ENCODE measurements at places on chromosomes 5 and 9.

DNA sequence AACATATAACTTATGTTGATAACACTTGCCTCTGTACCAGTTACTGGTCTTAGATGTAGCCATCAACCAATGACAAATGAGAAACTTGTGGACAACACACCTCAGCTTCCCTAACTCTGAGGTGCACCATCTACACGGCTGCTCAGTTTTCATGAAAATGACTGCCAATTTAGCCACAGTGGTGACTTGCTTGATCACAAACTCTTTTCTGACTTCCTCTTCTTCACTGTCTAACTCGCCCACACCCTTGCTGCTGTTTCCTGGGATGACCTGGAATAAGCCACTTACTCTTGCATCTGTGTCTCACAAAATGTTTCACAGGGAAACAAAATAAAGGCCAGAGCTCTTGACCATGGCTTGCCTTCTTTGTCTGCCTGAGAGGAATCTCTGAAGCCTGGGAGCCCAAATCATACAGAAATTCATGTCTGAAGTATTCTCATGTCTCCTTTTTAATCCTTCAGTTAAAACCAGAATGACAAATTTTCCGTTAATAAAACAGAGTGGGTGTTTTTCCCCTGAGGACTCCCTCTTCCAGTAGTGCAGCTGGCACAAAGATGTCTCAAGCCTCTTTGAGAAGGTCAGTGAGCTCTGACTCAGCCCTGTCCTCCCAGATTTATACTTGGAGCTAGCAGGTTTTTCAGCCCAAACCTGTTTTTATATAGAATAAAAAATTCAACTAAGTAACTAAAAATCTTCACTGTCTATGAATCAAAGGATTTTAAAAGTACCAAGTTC is 126.5 kb upstream of the PAM start:
- no peak for ATAC-seq

DNA sequence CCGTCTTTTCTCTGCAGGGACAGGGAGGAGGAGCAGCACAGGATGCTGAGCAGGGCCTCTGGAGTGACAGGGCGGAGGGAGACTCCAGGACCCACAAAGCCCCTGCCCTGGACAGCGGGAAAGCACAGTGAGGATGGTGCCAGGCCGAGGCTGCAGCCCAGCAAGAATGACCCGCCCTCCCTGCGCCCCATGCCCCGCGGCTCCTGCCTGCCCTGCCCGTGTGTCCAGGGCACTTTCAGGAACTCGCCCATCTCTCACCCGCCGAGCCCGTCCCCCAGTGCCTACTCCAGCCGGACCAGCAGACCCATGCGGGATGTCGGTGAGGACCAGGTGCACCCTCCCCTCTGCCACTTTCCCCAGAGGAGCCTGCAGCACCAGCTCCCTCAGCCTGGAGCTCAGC is 9.1 kb upstream of the EXOC3 start:
- ATAC-seq = no peak

- no peak for ATAC-seq
These were observed 16.8 kb downstream of the PHF2 start for GRCh38 chr9:93593144-93593658.

DNA sequence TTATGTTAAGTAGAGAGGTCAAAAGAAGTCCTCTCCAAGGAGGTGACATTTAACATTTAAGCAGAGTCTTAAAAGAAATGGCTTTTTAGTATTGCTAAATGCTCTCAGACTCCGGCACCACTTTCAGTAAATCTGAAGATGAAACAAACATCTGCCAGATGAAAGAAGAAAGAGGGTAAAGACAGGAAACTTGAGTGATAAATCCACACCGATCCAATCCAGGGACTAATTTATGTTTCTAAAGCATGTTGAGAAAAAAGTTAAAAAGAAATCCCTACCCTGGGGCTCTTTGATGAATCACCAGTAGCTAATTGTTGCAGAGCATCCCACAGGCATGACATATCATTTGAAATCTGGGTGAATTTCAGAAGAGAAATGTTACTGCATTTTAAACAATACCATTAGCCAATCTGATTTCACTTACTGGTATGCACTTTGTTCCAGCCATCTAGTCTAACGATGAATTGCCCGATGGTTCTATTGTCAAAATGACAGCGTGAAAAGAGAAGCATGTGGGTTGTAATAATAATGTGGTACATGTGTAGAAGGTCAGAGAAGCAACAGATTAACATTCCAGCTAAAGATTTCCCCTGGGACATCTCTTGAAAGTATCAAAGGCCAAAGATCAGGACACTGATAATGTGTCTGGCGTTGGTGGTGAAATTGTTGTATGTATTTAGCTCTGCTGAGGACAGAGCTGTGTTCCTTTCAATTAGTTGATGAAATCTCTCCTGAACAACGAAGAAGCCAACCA is 485.7 kb downstream of the CSNK1G3 start:
- no peak for ATAC-seq

GRCh38 chr9:128688501-128689292 is at the start of gene SET:
Gene SET, plus strand, starts transcription at chr9:128689222. Its CDS starts 361 bp downstream, at chr9:128689583.
- peak; percentile 73 for ATAC-seq

DNA sequence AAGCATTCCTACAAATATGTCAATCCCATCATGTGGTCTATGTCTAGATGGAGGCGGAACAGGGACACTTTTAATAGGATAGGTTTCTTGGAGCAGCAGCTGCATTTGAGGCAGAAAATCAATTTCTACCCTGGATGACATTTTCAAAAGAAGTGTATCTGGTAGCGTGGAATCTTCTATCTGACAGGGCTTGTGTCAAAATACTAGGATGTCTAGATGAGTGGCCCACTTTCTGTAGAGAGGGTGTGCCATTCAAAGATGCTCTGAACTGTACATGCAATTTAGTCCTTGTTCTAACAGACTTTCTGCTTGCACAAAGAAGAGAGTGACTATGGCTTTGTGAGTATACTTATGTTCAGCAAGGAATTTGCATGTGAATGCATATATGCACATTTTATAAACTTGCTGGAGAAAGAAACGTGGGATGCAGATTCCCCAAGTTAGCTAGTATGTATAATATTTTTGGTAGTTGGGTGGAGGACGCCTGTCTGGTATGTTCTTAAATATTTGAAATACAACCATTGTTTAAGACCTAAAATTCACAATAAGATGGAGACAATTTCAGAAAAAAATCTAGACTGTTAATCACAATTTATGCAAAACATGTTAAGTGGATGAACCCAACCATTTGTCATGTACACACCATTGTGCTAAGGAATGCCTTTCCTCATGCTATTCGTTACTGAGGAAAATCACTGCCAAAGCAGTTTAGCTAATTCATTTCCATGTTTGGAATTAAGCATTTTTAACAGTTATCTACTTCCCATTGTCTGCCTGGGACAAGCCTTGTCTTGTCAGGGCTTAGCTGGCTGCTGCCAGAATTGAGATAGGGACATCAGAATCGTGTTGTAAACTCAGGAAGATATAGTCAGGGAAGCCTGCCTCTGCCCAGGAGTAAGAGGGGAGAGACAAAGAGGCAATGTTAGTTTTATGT is 129.1 kb upstream of the MEF2C start:
- ATAC-seq = no peak

DNA sequence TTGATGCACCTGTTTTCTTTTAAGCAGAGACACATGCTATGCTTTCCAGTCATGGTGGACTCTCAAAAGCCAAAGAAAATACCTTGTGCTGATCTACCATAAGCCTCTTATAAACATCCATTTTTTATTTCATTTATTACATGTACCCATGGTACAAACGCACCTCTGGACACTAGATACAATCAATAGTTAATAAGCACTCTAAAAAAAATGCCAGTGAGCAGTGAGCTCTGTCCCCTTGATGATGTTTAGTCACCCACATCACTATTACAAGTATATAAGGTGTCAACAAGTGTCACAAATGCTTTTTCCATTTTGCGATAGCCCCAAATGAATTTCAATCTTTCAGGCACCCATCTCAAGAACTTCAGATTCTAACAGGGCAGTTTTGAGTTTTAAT is 5.9 kb downstream of the KLF4 start:
- ATAC-seq = no peak

GRCh38 chr9:75170898-75171360 is 82.6 kb downstream of the OSTF1 start:
- ATAC-seq = peak; percentile 64

- ATAC-seq = no peak
These were observed 74.1 kb upstream of the SAP30L start for GRCh38 chr5:154371687-154372086.

- ATAC-seq = no peak
These were observed 7.0 kb upstream of the IRF1 start for GRCh38 chr5:132497488-132497997.

- no peak for ATAC-seq
These were observed 56.4 kb downstream of the SCAMP1 start for GRCh38 chr5:78416677-78417425.

DNA sequence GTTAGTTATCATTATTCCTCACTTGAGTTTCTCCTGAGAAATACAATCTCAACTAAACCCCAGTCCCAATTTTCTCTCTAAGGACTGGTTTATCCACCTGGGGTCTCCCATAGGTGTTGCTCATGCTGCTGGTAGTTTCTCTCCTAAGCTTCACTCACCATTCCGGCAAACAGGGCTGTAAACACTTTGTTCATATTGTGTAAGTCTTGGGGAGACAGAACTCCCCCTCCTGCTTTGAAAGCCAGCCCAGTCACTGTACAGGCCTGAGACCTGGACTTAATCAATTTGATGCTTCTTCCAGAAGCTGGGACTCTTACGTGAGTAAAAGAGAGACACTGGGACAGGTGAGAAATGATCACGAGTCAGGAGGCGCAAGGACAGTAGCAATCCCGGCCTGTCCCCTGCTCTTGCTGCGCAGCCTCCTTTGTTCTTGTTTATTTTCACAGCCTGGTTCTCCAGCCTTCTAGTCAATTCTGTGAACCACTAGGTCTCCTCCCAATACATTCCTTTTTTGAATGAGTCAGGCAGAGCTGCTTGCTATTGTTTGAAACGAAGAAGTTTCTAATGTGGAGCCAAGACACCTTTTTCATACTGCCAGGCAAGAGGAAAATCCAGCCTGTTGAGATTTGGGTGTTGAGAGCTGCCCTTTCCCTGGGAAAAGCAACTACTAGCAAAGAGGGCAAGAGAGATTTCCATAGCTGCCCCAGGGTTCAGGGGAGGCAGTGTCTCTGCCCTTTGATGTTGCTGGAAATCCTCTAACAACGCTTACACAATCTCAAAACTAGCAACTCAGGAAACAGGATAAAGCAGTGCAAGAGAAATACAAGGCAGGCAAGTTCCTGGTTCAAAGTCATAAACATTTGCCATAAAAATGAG is 9.2 kb upstream of the SHROOM1 start:
- ATAC-seq = no peak

DNA sequence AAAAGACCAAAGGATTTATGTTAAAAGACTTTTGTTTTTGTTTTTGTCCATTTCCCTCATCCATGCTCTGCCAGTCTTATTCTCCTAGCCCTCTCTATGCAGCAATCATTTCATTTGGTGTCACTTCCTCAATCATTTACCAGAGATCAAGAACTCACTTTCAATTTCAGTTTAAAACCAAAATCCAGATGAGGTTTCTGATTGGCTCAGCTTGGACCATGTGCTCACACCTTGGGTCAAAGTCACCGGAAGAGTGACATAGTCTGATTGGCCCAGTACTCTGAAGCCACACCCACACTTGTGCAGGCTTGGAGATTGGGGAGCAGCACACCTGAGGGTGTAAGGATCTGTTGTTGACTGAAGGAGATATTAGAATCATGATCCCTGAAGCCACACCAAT is 79.6 kb downstream of the TLR4 start:
- ATAC-seq = peak; percentile 75

DNA sequence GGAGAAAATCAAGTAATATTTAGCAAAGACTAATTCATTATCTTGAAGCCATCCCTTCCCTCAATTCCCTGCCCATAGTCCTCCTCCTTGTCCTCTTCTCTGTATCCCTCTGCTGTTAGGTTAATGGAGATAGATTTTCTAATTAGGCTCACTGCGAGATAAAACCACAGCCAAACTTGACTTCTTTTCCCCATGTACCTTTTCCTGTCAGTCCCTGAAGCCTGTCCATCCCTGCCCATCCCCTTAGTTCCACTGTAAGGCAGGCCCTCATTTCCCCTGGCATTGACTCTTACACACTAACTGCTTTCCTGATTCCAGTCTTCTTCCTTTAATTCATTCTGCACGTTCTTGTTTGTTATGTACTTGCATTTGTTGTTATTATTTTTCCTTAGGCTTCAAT is 1.2 kb downstream of the TLR4 start:
- no peak for ATAC-seq

DNA sequence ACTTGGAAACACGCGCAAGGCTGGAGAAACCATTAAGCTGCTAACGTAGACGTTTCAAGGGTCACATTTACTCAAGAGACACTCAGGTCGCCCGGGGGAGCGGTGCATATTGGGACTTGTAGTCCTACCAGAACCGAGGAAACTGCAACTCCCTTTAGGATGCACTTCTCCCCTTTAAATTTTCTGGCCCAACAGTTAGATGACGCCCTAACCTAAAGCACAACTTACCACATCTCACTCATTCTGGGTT is 384 bp upstream of the DMXL1 start:
- peak; percentile 61 for ATAC-seq

- no peak for ATAC-seq
These were observed 25.6 kb downstream of the COL27A1 start for GRCh38 chr9:114180696-114181606.

- peak; percentile 38 for ATAC-seq
These were observed 71.5 kb downstream of the ABCA1 start for GRCh38 chr9:104856413-104856941.

GRCh38 chr5:171648279-171649074 is 137.1 kb upstream of the SMIM23 start:
- no peak for ATAC-seq

DNA sequence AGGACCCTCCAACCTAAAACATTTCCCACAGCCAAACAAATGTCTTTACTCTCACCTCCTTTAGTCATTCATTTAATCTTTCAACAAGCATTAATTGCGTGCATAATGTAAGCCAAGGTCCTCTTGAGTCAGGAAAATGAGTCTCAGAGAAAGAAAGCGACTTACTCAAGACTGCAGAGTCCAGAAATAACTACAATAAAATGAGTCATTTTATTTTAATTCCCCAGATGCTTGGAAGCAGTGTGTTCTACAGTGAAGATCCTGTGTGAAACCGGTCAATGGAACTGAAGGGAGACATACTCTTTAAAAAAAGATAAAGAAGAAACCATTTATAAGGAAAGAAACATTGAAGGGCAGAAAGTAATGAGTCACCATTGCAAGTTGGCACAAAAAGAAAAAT is 513.7 kb downstream of the CDK5RAP2 start:
- ATAC-seq = no peak

DNA sequence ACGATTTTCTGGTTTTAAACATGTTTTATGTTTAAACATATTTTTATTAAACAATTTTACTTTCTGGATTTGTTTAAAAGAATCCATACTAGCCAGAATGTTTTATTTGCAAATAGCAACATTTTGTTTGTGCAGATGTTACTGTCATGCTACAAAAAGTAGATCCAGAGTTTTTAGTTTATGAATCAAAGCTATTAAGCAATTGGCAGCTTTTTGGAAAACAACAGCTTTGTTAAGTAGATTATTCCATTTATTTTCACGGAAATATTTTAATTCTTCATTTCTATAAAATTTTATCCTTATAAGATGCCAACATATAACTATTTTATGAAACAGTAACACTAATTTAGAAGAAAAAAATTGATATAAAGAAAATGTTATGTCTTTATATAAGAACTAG is 60.9 kb downstream of the DROSHA start:
- no peak for ATAC-seq
